ENCODE measurements at places on chromosomes 1 and 21.

DNA sequence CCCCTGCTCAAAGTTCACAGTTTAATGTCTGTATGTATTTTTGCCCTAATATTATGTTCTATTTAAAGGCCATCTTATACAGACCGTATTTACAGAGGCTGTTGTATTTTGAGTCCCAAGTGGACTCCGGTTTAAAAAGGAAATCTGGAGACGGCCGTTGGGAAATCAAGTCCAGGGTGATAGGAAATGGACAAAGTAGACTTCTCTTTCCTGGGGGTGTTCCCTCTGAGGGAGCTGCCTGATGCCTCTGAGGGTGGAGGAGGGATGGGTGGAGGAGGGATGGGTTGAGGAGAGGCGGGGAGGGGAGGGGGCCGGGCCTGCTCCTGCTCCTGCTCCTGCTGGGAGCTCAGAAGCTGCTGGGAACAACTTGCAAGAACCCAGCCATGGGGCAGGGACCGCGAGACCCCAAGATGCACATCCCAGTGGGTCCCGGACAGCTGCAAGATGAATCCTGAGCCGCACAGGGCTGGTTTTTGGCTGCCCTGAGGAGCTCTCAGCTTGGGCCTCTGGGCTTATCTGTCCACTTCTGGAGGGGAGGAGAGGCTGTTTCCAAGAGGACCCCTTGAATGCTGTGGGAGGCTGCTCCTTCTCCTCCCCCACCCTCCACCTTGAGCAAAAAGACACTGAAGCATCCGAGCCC, 12.0 kb upstream of the ACTL8 start:
- no peak for DNase-seq

DNA sequence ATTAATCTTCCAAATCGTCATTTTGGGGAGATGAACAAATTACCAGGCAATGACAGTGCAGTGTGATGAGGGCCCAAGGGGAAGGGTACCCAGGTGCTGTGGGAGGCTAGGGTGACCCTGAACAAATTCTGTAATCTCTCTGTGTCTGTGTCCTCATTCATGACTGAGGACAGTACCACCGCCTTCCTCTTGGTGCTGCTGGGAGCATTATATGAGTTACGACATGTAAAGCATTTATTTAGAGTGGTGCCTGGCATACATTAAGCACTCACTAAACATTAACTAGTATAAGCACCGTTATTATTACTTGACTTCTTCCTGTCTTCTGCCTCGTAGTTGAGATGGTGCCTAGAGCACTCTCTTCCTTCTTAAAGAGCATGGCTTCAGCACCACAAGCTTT, 468.2 kb upstream of the VAMP3 start:
- no peak for DNase-seq

DNA sequence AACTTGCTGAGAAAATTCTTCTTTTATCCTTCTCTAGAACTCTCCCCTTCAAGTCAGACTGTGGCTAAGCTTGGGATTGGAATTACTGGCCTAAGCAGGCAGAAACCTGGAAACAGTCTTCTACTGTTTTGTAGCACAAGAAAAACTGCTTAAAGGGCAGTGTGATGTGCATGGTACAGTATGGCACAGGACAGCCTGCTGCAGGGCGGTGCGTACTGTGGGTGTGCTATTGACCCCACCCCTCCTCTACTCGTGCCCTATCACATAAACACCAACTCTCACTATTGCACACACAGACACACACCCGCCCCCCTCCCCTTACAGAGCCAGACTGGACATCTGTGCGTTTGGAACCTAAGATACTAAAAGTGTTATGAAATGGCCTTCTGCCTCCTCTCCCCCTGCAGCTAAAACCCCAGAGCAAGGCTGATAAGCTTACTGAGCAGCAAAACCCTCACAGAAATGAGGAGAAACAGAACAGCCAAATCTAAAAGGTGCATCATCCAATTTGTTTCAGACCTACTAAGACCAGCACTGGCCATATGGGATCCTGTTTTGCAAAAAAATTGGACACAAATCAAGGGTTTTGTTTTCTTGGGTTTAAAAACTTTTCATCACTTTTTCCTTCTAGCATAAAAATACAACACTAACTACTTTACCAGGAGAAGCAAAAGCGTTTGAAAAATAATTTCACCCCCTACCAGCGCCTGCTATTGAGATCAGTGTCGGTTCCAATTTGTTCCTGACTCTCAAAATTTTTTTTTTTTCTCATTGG, 355.8 kb upstream of the LYPLAL1 start:
- no peak for DNase-seq

- DNase-seq, result no peak
These were observed at the start of gene BARHL2 for GRCh38 chr1:90716552-90717355. Gene BARHL2 (minus strand): TSS chr1:90717302. CDS start chr1:90717195, 107 bp downstream.

DNA sequence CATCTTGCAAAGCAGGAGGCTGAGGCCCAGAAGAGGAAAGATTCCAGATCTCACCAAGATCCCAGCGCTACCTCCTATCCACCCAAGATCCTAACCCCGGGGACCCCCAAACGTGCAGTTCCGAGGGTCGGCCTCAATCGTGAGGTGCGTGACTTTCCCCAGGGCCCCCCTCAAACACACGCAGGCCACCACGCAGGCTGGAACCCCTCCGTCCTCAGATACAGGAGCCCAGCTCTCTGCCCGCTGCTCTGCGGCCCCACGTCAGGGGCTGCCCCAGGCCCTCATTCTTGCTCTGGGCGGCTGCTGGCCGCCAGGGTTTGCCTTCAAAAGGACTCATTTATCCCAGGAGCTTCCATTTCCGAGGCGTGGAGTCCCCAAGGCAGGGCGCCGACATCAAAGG, 39.9 kb downstream of the KRTAP10-1 start:
- DNase-seq, result no peak

DNA sequence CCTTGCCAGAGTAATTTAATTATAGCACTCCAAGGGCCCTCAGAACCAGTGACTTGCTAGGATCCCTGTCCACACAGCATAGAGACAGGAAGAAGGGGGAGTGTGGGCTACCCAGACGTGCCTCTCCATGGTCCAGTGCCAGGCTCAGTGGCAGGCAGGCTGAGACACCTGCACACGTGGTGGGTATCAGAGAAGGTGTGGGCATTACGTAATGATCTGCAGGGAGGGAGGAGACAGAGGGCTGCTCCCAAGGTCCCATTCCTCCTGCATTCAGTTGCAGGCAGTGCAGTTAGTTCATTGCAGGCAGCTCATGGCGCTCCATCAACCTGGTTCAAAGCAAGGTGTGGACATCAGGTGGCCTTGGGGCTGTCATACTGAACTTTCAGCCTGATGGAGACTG, 49.9 kb downstream of the C8B start:
- no peak for DNase-seq

GRCh38 chr1:114208714-114209113, 55.0 kb upstream of the SYT6 start:
- DNase-seq, result no peak

DNA sequence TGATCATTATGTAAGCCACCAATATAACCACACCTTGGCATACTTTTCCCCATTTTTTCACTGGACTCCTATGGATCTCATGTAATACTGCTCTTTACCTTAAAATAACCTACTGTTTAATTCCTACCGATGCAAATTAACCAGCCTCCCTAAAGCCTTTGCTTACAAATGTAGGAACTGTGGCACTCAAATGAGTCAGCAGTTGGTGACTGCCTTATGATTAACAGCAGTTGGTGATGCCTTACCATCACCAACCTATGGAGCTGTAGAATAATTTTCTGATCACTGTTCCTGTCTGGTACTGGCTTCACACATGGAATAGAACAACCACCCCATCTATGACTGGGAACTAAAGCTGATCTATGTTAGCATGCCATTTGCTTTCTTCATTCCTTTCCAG, 7.8 kb upstream of the NUDT17 start:
- no peak for DNase-seq

- peak; percentile 79 for DNase-seq
These were observed 12.1 kb downstream of the EPHA2 start for GRCh38 chr1:16143566-16144324.

DNA sequence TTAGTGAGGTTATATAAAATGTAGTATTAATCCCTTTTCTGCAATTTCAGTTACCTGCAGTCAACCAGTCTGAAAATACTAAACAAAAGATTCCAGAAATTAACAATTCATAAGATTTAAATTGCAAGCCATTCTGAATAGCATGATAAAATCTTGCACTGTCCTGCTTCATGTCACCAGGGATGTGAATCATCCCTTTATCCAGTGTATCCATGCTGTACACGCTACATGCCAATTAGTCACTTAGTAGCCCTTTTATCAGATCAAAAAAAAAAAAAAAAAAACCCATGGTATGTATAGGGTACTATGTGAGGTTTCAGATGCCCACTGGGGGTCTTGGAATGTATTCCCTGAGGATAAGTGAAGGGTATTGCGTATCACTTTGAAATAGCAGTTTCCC, 191.3 kb upstream of the HP1BP3 start:
- DNase-seq, result no peak

DNA sequence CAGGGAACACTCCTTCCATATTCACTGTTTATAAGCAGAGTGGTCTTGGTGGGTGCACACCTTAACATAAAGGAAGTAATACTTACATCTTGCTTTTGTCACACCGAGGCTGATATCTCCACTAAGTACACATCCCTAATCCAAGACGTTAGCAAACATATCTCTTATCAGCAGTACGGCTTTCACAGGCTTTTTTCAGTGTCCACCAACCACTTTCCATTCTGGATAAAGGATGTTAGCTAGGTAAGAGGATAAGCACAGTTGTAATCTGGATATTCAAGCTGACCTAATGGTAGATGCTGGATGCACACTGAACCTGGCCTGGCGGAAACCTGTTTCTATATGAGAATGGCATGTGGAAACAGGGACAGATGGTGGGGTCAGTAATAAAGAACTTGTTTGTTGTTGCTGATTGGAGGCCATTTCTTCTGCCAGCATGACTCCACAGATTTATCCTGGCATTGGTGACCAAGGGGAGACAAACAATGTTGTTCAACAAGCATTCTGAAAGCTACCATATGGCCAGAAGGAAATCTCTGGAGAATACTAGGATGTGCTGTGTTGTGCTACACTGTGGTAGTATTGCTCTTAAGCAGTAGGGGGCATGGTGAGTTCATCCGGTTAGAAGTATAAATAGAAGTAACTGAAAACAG, 416.4 kb downstream of the PTBP2 start:
- peak; percentile 7 for DNase-seq

- DNase-seq, result no peak
These were observed 543.0 kb upstream of the DAB1 start for GRCh38 chr1:57966751-57967406.
